ENCODE measurements at places on chromosomes 3 and 15. TPM values are rescaled to one million over a fixed set of nuclear protein-coding genes. Genes with fewer than 3 reads are reported as not detected.

Gene TMEM266
- 0.24 TPM for total RNA-seq

Gene OSTN
- total RNA-seq, result not detected

GRCh38 chr3:157063926-157064325, 96.0 kb downstream of the CCNL1 start:
- no peak for DNase-seq

DNA sequence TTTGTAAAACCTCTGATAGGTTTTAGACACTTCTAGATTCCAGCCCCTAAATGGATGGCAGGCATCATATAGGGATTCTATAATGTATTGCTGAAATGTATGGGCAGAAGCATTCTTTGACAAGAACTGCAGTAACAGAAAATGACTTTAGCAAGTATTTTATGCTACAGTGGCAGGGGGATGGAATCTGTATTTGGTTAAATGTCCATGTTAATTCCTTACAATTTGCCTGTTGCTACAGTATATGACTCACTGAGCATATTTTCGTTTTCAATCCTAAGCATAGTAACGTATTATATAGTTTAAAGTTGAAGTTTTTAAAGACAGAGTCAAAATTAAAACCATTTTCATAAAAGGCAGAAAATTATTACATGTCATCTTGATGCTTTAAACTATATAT, 150.1 kb downstream of the MEX3B start:
- no peak for DNase-seq

- no peak for DNase-seq
Measured at GRCh38 chr3:65013053-65013452, 325.3 kb upstream of the ADAMTS9 start.

All from natural killer cell treated with Interleukin-12 subunit alpha and Interleukin-12 subunit beta and Interleukin-15 and Interleukin-18, amount 100 ng/mL, for 72 hours (primary cell).